T-helper 17 cell (primary cell): ENCODE measurements at places on chromosomes 2 and 18. TPM values are rescaled to one million over a fixed set of nuclear protein-coding genes. Genes with fewer than 3 reads are reported as not detected.

DNA sequence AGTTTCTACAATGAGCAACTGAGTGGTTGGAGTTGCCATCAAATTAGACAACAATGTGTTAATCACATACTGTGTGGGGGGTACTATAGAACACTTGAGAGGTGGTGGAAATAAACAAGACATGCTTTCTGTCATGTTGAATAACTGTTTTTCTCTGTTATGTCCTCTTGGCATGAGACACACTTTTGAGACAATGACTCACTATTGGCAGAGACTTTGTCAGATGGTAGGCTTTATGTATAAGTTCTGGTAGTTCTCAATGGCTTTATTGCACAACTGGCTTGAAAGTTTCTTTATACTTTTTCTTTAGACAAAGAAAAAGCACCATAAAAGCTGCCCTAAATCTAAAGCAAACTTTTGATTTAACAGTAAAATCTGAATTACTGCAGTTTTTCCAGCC is 578.7 kb downstream of the ADCYAP1 start:
- no peaks in the 10 kb centered on the region for H3K4me1 ChIP-seq
- no peak for DNase-seq
- H3K36me3 ChIP-seq, result no peaks in the 10 kb centered on the region
- H3K27me3 ChIP-seq, result no peaks in the 10 kb centered on the region

GRCh38 chr18:24778810-24779418 is 318.5 kb downstream of the HRH4 start:
- H3K4me3 ChIP-seq, result no peak overlapping the region
- no peak for DNase-seq
- no peaks in the 10 kb centered on the region for H3K4me1 ChIP-seq
- H3K27me3 ChIP-seq, result no peaks in the 10 kb centered on the region
- no peaks in the 10 kb centered on the region for H3K36me3 ChIP-seq

DNA sequence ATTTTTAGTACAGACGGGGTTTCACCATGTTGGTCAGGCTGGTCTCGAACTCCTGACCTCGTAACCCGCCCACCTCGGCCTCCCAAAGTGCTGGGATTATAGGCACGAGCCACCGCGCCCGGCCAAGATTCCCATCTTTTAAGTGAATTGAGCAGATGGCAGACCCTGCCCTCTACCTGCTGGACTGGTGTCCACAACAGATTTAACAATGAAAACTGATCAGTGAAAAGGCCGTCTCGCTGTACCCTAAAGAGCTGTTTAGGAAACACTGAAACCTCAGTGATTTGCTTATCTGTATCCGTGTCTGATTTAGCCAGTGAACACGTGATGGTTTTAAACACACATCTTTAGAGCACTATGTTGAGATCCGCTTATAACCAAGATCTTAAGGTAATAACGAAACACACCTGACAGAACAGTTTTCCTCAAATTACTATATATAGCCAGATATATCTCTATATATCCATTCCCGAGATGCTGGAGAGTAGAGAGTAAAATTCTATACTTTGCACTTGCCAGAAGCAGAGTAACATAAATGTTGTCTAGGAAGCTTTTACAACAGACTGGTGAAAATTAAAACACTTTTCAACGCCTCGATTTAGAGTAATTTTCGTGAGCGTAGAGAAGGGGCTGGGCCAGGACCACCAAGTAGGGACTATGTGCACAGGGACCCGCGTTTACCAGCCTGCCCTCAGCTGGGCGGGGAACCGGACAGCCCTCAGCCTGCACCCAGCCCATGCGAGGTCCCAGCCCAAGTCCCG is 594 bp downstream of the FAM161A start:
- peaks cover 15% of the 10 kb centered on the region for H3K4me1 ChIP-seq
- no peaks in the 10 kb centered on the region for H3K27me3 ChIP-seq
- no peak for DNase-seq
- no peaks in the 10 kb centered on the region for H3K36me3 ChIP-seq

Gene LHCGR
- not detected for total RNA-seq
